ENCODE measurements at places on chromosomes 3 and 15.

- DNase-seq = no peak
These were observed 13.6 kb upstream of the CSK start for GRCh38 chr15:74768099-74768770.

GRCh38 chr3:187994221-187995042, 159.5 kb upstream of the LPP start:
- DNase-seq = no peak

GRCh38 chr15:75007216-75007615, 11.9 kb downstream of the SCAMP5 start:
- DNase-seq = no peak

DNA sequence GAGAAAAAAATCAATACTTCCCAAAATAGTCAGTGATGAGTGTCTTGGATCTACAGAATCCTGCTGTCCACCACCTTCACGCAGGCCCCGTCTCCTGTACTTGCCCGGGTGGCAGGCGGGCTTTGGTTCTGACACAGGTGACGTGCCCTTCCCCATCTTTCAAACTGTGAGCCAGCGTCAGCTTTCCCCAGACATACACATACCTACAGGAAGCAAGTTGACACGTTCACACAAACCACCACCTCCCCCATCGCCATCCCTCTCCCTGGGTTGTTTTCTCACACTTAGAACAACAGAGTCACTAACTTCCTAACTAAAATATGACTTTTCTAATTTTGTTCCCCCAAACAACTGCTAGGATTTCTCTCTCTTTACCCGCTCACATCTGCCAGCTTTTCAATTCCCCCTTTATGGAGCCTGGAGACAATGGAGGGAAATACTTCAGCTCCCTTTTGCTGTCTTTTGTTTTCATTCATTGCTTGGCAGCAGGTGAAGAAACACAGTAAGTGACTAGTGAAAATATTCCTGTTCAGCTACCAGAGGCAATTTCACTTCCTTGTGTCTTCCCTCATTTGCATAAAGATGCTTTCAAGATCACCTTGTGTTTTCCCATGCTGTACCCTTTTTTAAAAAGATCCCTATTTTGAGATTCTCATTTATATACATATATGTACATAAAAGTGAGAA, 248.3 kb downstream of the SLCO3A1 start:
- no peak for DNase-seq

DNA sequence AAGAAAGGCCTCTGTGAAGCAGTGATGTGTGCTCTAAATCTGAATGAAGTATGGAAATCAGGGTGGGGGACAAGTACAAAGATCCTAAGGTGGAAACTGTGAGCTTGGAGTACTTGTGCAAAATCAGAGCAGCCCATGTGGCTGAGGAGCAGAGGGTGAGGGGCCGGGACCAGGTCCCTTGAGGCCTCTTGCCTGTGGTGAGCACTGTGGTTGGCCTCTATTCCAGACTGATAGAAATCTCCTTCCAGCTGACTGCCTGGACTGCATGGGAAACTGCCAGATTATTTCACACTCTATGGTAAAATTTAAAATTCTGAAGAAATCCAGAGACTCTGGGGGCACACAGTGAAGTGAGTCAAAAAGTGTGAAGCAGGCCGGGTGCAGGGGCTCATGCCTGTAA, 81.4 kb downstream of the TM4SF4 start:
- DNase-seq = no peak

DNA sequence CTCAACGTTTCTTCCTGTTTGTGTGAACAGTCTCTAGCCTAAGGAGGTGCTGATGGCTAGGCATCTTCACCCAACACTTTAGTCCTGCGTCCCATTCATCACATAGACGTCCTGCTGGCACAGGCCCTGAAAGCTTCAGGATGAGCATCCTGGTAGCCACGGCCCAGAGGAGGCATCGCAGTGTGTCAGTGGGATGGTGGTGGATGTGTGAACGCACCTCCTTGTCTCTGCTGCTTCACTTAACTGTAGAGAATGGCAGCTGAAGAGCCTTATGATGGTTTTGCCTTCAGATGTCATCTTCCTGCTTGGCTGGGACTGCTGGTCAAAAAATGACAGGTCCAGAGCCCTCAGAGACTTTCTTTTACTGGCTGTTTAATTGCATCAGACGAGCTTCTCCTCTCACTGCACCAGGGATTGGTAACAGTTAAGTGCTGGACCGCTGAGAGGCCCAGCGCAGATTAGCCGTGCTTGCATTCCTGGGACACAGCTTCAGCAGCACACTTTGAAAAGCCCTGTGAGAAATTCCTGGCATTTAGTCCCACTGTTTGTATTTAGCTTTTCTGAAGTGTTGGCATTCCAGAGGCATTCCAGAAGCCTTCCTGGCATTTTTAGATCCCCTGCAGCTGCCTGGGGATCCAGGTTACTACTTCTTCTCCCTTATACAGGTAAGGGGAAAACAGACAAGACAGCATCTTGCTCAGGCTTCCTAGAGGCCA, 132.4 kb upstream of the PLXNA1 start:
- no peak for DNase-seq

DNA sequence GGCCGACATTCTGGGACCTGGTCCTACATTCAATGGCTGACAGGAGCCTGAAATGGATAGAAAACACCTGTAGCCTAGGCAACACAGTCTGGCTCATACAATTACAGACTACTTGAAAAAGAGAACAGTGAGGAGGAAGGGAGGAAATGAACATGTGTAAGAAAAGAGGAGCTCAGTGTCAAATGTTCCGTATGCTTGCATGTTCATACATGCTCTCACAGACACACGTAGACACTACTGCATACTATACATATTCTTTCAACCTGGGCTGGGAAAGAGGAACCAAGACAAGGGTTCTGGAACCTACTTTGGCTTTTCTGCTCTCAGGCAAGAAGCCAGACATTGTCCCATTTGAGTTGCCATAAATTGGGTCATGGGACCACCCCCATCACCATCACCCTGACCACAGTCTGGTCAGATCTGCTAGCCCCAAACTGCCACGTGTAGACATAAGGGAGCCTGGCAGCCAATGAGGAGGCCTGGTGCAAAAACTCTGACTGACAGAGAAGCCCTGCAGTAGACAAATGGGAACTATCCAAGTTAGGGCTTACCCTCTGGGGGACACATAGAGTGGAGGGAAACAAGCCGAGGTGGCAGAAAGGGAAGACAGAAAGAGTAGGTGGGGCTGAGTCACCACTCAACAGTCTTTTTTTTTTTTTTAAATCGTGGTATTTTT, 310.0 kb downstream of the SHQ1 start:
- DNase-seq = no peak

DNA sequence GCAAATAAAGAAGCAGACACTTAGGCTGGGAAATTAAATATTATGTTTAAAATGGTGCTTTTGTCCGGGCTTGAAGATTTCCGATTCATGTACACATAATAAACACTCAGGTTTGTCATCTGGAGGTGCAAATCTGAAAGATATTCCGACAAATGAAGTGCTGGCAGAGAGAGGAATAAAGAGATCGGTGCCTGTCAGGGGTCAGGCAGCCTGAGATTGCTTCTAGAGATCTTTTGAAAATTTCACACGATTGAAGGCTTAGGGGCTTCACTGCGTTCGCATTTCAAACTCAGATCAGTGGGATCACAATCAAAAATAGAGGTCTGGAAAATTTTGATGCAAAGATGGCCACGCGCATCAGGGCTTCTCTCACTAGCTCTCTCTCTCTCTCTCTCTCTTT, 33.2 kb downstream of the NR2F2 start:
- no peak for DNase-seq

GRCh38 chr3:170049146-170050000, 11.6 kb downstream of the GPR160 start:
- DNase-seq = no peak

DNA sequence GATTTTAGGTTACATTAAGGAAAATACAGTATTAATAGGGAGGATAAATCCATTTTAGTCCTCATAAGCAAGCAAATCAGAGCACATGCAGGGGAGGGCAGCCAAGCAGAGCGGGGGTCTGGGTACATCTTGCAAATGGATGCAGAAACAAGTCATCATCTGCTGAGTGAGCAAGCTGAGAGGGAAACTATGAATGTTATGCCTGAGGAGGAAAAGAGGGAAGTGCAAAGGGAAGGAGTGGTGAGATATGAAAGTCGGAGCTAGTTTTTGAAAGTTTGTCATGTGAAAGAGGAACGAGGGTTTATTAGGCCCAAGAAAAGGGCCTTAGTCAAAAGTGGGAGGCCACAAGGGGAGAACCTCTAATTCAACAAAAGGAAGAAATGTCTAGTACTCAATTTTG, 15.4 kb downstream of the PTX3 start:
- no peak for DNase-seq

GRCh38 chr3:31840252-31840651, 140.8 kb downstream of the OSBPL10 start:
- DNase-seq = no peak

GRCh38 chr15:47768735-47769134, 51.4 kb downstream of the SEMA6D start:
- DNase-seq = no peak

GRCh38 chr15:70262591-70263274, 165.0 kb upstream of the TLE3 start:
- DNase-seq = no peak

- DNase-seq = no peak
These were observed 80.6 kb downstream of the PCOLCE2 start for GRCh38 chr3:142808103-142808917.

- no peak for DNase-seq
These were observed 56.0 kb upstream of the FAM3D start for GRCh38 chr3:58722561-58722960.

DNA sequence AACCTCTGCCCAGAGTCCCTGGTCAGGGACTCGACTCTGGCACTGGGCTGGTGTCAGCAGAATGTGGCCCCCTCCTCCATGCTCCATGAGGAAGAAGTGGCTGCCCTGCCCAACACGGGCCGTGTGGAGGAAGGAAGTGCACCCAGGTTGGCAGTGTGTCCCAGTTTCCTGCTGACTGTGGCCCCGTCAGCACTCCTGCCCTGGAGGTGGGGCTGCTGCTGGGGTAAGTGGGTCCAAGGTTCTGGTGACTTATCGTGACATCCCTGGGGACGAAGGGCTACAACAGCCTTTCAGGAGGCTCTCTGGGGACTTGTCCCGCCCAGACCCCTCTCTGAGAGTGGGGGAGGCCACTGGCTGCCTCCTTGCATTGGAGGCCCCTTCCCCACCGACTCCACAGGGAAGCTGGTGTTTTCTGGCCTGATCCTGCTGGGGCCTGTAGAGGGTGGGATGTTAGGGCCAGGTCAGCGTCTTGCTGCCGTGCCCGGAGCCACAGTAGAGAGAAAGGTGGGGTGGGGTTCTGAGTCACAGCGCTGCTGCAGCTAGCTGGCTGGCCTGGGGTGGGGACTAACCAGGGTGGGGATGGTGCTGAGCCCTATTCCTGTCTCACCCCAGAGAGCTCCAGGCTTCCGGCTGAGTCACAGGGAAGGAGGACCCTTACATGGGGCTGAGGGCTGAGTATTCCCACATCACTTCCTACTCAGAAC, 10.5 kb downstream of the SEMA4B start:
- DNase-seq = no peak

GRCh38 chr3:15477951-15478639, 43.4 kb downstream of the COLQ start:
- DNase-seq = no peak

GRCh38 chr15:39131609-39132008, 449.3 kb upstream of the THBS1 start:
- DNase-seq = no peak

GRCh38 chr3:8128686-8129085, 372.9 kb upstream of the LMCD1 start:
- DNase-seq = no peak

GRCh38 chr15:38872732-38873131, 308.1 kb upstream of the RASGRP1 start:
- DNase-seq = no peak

- DNase-seq = no peak
These were observed 22.3 kb upstream of the ACP3 start for GRCh38 chr3:132294906-132295305.

DNA sequence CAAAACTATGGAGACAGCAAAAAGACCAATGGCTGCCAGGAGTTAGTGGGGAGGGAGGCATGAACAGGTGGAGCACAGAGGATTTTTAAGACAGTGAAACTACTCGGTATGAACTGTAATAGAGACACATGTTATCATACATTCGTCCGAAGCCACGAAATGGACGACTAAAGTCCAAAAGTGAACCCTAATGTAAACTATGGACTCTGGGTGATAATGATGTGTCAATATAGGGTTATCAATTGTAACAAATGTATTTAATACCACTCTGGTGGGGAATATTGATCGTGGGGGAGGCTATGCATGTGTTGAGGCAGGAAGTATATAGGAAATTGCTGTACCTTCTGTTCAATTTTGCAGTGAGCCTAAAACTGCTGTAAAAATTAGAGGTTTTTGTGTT, 107.0 kb downstream of the CPN2 start:
- DNase-seq = no peak

DNA sequence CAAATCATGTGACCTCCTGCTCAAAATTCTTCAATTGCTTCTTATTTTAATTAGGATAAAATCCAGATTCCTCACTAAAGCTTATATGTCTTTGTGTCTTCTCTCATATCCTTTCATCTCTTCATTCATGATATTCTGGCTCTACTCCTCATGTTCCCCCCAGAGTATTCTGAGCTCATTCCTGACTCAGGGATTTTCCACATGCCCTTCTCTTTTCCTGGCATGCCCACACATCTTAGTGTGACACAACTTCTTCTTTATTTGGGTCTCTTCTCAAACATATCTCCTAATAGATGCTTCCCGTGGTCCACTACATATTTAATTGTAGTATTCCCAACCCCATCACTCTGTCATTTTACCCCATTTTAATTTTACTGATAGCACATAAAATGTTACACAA, 15.2 kb upstream of the MBNL1 start:
- no peak for DNase-seq

GRCh38 chr3:147613725-147614124, 204.6 kb downstream of the ZIC1 start:
- DNase-seq = no peak

DNA sequence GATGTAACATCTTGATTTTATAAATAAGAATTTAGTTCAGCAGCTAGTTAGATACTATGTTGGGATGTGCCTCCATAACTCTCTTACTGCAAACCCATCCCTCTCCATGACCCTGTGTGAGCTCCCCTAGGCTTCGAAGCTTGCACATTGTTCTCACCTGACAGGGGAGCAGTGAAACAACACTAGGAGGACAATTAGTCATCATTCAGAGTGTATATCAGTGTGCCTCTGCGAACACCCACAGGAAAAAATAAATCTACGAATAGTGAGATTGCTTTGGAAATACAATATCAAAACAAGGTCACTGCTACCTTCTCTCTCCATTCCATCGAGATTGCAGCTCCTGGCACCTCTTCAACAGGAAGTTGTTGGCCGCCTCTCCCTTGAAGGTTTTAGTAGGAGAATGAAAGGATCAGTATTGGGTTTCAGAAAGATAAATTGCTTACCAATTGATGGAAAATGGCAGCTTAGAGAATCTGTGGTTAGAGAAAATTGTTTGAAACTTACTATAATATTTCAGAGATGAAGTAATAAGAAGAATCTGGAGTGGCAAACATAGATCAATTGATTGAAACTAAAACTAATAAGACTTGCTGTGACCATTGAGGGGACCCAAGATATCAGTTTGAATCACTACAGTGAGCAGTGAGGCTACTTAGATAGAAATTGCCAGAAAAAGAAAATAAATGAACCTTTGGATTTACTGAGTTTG, 103.2 kb downstream of the CHL1 start:
- no peak for DNase-seq

GRCh38 chr3:100068826-100069225, 45.5 kb downstream of the FILIP1L start:
- DNase-seq = peak; percentile 93
